ENCODE measurements at places on chromosomes 11 and 22. TPM values are rescaled to one million over a fixed set of nuclear protein-coding genes. Genes with fewer than 3 reads are reported as not detected.

LRRN4CL gene
- 0.79 TPM for total RNA-seq

FUT4 gene
- 5.4 TPM for total RNA-seq

DNA sequence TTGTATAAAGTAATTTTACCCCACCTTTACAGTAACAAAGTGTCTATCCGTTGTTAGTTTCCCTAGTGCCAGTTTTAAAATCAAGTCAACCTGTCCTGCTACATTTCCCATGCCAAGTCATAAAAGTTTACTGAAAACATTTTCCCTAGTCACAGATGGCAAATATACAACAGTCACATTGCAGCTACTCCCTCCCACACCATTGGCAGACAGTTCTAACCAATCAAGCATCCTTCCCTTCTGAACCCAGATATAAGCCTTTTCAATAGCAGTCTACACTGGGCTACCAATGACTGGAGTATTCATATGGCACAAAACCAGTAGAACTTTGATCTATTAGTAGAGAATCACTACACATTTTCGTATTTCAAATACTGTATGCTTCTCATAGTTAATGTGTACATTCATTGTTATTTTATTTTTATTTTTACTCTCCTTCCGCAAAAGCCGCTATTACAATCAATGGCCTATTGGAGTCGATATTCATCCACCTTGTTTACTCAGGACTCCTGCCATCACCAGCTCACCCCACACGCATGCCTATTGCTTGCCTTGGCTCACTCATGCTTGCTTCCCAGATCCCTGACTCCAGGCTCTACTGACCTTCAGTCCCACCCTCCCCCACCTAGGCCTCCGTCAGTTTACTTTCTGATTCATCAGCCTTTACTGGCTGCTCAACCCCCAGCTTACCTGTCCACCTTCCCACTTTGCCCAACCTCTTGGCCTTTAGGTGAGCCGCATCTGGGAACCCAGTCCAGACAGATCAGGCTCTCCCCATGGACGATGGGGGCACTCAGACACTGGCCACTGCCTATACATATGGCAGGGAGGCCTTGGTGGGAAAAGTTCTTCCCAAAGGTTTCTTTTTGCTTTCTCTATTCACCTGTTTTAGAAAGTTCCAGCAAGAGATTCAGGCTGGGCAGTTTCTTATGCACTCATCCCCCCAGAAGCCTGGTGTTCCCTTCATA, 408.4 kb downstream of the SOX6 start:
- H3K27ac ChIP-seq = no peak overlapping the region
- no peaks in the 10 kb centered on the region for H3K4me1 ChIP-seq
- DNase-seq = no peak
- H3K27me3 ChIP-seq = no peaks in the 10 kb centered on the region

DNA sequence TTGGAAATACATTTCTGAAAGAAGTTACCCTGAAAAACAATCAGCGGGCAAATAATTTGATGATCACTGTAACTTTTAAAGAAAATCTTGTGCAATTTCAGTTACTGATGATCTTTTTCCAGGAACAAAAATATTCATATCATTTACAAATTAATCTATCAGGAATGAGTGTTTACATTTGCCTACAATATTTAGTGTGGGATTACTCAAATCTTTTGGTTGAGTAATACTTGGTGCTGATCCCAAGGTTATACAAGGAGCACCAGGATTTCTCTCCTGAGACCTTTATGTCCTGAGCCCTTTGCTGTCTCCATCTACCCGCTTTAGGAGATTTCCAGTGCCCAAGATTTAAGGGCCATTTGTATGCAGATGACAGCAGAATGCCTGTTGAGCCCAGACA, 116.1 kb downstream of the ATXN10 start:
- no peaks in the 10 kb centered on the region for H3K27me3 ChIP-seq
- H3K27ac ChIP-seq = no peak overlapping the region
- no peak overlapping the region for H3K4me3 ChIP-seq
- H3K36me3 ChIP-seq = peaks cover 6% of the 10 kb centered on the region

DNA sequence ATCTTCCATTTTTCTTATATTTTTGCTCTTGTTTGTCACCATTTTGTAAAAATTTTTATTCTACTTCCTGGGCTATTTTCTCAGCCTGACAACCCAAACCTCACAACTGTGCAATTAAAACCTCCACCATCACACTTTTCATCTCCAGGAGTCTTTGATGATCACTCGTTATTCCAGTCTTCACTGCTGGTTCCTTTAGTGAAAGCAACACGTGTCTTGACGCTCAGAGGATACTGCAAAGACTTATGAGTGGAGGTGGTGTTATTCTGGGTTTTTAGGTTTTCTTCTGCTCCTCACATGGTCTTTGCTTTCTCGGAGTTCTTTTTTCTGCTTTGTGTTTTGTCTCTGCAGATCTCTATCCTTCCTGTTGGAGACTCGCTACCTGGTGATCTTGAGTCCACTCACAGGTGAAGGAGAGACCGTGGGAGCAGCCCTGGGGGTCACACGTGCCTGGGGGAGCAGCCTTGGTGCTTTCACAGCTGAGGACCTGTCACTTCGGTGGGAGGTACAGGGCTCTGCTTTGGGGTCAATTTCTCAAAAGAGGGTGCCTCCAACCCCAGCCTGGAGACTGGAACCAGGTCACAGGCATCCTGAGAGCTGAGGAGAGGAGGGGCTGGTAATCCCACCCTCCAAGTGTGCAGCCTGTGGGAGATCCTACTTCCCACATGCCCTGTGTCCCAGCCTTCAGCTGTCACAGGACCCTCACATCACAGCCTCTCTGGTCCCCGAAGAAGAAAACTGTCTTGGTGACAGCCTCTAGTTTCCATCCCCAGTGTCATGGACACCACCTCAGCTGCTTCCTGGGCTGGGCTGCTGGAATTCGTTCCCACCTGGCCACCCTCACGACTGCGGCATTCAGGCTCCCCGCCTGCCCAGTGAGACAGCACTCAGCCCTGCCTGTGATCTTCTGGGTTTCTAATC, 11.0 kb downstream of the SULT4A1 start:
- no peaks in the 10 kb centered on the region for H3K27me3 ChIP-seq
- H3K4me3 ChIP-seq = no peak overlapping the region
- H3K27ac ChIP-seq = no peak overlapping the region
- DNase-seq = peak; percentile 25
- H3K4me1 ChIP-seq = peaks cover 5% of the 10 kb centered on the region
- H3K36me3 ChIP-seq = no peaks in the 10 kb centered on the region

DNA sequence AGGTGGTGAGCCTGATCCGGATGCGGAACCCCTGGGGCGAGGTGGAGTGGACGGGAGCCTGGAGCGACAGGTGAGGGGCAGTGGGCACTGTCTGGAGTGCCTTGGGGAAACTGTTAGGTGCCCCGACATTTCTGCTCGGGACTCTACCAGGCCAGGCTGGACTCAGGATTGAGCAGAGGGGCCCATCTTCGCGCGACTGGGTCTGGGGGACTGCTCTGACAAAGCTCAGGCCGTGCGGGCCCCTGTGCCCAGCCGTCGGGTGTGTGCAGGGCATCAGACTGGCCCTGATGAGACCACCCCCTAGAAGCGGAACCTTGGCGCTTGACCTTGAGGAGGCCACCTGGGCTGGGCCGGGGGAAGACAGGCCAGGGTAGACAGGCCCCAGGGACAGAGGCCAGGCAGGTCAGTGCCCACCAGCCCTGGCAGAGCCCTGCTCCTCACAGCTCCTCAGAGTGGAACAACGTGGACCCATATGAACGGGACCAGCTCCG, 6.3 kb downstream of the CAPN1 start:
- H3K27me3 ChIP-seq = no peaks in the 10 kb centered on the region
- peaks cover 45% of the 10 kb centered on the region for H3K36me3 ChIP-seq
- no peak overlapping the region for H3K27ac ChIP-seq
- peaks cover 9% of the 10 kb centered on the region for H3K4me1 ChIP-seq

DNA sequence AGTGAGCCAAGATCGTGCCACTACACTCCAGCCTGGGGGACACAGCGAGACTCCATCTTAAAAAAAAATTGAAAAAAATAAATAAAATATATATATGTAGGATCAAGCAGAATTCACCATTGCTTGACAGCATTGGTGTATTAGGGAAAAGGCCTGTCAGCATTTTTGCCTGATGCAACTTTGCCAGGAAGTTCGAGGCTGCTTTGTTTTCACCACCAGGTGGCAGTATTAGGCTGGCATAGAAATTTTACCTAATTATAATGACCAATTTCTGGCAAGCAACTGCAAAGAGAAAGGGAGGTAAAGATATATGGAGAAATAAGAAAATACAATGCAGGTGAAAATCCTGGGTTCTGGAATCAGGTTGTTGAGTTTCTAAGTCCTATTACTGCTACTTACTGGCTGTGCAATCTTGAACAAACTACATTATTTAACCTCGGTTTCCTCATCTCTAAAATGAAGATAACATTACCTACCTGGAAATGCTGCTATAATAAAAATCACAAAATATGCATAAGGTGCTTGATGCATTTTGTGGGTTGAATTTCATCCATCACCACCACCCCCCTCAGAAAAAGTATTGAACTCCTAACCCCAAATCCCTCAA, 24.7 kb downstream of the LAYN start:
- H3K27me3 ChIP-seq = no peaks in the 10 kb centered on the region
- DNase-seq = peak; percentile 53
- no peaks in the 10 kb centered on the region for H3K36me3 ChIP-seq
- peaks cover 6% of the 10 kb centered on the region for H3K4me1 ChIP-seq

DNA sequence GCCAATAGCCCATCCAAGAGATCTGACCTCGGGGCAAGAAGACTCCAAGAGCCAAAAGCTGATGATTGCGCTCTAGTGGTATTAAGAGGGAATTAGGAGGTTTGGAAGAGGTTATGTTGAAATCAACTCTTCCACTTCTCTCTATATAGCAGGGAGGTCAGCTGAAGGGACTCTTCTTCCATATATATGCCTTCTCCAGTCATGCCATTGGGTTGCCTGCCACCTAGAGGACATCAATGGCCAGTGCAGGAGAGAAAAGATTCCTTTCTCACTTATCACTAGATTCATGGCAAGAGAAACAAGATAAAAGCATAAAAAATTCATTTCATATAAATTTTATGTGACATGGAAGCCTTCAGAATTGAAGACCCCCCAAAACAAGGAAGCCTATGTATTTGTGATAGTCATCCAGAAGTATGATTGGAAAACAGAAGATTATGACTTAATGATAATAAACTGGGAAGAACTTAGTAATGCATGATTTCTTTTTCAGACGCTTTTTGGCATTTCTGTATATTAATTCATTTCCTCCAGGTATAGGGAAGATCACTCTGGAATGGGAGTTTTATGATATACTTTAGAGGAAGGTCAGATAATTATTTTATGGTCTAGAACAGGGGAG, 435.1 kb upstream of the DDI1 start:
- no peak overlapping the region for H3K27ac ChIP-seq
- no peaks in the 10 kb centered on the region for H3K36me3 ChIP-seq
- peak; percentile 48 for DNase-seq
- H3K4me3 ChIP-seq = no peak overlapping the region
- H3K27me3 ChIP-seq = no peaks in the 10 kb centered on the region

OR2AG2 gene
- 0.26 TPM for total RNA-seq

GRCh38 chr11:46901156-46901555, 17.2 kb downstream of the LRP4 start:
- H3K27ac ChIP-seq = no peak overlapping the region
- DNase-seq = no peak
- no peaks in the 10 kb centered on the region for H3K27me3 ChIP-seq
- peaks cover 27% of the 10 kb centered on the region for H3K36me3 ChIP-seq

BBOX1 gene
- not detected for total RNA-seq

GRCh38 chr22:49398115-49398514, 429.6 kb downstream of the BRD1 start:
- H3K27ac ChIP-seq = no peak overlapping the region
- H3K4me3 ChIP-seq = no peak overlapping the region
- H3K36me3 ChIP-seq = peaks cover 11% of the 10 kb centered on the region
- H3K4me1 ChIP-seq = no peaks in the 10 kb centered on the region
- no peaks in the 10 kb centered on the region for H3K27me3 ChIP-seq

GRCh38 chr11:31807799-31808667, 3.1 kb downstream of the PAX6 start:
- no peak overlapping the region for H3K27ac ChIP-seq
- H3K36me3 ChIP-seq = no peaks in the 10 kb centered on the region
- no peak for DNase-seq
- H3K27me3 ChIP-seq = peaks cover 90% of the 10 kb centered on the region

Measured in H9 (cell line).